Activated T-helper 1 cell treated with anti-CD3 and anti-CD28 coated beads, Interleukin-2, amount 50 U/mL, for 16 hours (primary cell): ENCODE measurements at places on chromosomes 6 and 20.

DNA sequence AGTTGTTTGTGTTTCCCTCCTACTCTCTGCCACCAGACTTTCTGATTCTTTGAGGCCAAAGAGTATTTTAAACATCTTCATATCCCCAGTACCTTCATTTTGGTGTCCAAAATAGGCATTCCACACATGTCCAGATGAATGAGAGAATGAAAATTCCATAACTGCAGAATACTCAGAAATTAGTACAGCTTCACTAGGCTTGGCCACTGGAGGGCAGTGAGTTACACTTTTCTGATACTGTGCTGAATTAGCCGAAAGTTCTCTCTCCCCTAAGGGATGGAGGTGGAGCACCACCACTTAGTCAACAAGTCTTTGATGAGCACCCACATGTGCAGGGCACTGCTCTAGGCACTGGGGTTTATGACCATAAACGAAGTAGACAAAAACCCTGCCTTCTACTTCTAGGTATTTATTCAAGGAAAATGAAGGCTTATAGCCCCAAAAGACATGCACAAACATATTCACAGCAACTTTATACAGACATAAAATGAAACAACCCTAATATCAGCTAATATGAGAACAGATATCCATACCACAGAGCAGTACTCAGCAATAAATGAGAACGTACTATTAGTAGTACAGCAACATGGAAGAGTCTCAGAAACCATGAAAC lies 46.1 kb upstream of the TMEM217 start:
- DNase-seq = no peak

GRCh38 chr20:20741087-20742045 lies 28.9 kb upstream of the RALGAPA2 start:
- DNase-seq = no peak

- no peak for DNase-seq
Observed at GRCh38 chr20:61223121-61223520, 28.9 kb upstream of the CDH4 start.

GRCh38 chr6:12751694-12752325 lies 35.2 kb downstream of the PHACTR1 start:
- no peak for DNase-seq

- DNase-seq = no peak
Observed at GRCh38 chr6:1713016-1713600, 103.4 kb downstream of the FOXC1 start.

- no peak for DNase-seq
Observed at GRCh38 chr20:18702736-18703135, 110.8 kb upstream of the SCP2D1 start.

GRCh38 chr20:5207138-5207537 lies 80.3 kb downstream of the CDS2 start:
- DNase-seq = no peak

GRCh38 chr6:155939253-155939652 lies 483.6 kb upstream of the NOX3 start:
- DNase-seq = no peak

- DNase-seq = no peak
Observed at GRCh38 chr6:22642254-22642653, 72.9 kb downstream of the HDGFL1 start.

GRCh38 chr6:158042245-158042798 lies 60.7 kb downstream of the SYNJ2 start:
- DNase-seq = no peak

DNA sequence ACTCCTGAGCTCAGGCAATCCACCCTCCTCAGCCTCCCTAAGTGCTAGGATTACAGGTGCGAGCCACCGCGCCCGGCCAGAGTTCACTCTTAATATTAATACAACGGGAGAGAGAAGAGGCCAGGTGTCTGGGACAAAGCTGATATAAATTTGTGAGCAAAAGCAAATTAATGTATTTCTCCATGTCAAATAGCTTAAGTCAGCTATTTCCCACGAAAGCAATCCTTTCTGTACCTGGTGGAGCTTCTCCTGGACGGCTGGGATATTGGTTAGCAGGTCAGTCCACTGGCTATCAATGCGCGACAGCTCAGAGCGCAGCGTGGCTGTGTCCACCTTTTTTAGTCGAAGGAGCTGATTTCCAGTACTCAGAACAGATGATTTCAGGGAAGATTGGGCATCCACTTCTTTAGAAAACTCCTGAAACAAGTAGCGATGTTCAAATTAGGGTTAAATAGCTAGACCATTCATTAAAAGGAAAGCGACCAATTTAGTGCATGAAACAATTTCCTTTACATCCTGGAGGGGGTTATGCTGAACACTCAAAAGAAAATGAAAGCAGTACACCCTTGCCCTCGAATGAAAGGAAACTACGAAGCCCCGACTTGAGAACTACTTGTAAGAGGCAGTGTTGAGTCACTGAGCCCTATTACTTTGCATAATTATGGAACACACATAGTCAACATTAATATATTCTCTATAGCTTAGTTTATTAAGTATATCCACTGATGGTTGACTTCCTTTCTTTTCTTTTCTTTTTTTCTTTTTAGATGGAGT lies 403.4 kb downstream of the SYNE1 start:
- DNase-seq = no peak

DNA sequence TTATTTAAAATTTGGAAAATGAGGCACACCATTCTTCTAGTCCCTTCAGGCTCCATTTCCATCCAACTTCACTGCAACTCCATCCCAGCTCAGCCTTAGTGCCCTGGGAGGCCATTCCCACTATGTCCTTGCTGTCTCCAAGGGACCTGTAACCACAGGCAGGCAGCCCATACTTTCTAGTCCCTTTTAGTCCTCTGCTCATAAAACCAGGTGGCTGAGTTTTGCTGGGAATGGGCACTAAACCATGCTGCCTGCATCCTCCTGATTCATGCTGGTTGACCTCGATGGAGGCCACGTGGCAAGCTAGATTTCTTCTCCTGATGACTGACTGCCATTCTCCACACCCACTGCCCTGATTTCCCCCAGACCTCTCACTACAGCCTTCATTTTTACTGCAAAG lies 27.5 kb upstream of the MYMX start:
- no peak for DNase-seq

- DNase-seq = no peak
Observed at GRCh38 chr6:1608222-1609040, 1.3 kb upstream of the FOXC1 start.

GRCh38 chr6:10945845-10946244 lies 59.0 kb downstream of the SYCP2L start:
- no peak for DNase-seq

DNA sequence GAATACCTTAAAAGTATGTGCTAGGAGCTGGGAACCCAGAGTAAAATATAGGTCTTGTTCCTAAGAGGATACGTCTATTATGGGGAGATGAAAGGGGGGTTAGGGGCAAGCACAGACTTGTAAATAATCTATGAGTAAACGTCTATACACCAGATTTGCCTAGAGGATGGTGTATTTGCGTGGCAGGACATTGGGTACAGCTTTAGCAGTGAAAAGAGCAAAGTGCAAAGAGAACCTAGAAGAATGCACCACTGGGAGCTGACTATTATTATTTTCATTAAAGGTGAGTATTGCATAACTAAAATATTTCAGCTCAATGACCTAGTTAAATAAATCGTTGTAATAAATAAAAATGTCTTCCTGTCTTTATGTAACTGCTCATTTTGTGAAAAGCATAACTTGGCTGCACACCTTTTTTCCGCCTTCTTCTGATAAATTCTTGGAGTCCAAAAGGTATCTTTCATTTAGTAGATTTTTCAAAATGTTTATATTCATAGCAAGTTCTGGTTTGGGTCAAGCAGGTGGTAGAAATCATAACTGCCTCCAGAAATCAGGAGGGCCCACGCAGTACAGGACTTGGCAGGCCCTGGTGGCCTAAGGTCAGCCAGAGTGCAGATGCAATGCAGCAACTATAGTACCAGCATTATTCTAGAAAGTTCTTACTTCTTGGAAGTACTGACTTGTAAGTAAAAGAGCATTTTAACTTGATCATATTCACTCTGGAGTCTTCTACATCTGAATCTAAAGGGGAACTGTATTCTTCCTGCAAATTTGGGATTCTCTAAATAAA lies 357.2 kb downstream of the PLCB1 start:
- DNase-seq = no peak

DNA sequence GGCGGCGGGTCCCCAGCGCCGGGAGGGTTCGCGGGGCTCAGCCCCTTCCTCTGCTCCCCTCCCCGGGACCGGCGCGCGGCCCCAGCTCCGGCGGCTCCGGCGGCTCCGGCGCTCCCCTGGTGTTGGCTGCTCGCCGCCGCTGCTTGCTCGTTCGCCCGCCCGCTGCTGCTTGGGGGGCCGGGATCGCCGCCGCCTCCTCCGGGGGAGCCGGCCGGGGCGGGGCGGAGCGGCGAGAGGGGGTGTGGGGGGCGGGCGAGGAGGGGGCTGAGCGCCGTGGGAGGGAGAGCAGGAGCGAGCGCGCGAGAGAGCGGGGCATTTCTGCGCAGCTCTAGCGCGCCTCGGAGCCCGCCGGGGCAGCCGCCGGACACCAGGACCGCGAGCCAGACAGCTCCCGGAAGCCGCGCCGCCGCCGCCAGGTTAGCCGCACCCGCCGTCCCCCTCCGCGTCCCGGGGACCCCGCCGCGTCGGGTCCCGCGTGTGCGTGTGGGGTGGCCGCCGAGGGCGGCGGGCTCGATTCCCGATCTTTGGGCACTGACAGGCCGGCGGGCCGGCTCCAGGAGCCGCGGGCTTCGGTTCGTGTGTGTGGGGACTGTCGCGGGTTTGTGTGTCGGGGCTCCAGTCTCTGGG lies 62.0 kb upstream of the EPB41L1 start:
- DNase-seq = no peak

DNA sequence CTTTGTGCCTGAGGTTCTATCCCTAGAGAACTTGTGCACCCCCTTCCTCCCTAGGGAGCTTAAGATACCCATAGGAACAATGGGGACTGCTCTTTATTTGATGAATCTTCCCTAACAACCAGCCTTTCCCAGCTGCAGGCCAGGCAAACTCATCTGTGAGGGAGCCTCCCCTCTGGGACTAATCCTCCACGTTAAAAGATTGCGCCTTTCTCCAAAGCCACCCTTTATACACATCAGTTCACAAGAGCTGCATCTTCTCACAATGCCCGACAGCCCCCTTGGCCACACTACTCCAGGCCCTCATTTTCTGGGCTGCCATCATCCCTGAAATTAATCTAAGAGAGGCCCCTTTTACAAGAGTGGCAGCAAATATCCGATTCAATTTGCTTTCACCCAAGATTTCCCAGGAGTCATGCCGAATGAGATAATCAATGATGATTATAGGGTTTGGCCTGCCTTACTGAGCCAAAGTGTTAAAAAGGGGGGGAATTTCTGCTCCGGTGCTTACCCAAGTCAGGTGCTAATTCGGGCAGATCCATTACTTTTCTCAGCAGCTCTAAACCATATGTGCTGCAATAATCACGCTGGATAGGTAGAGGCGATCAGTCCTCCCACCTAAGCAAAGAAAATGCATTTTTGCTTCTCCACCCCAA lies 336.5 kb downstream of the KIF16B start:
- DNase-seq = no peak

GRCh38 chr6:107618672-107619071 lies 128.8 kb downstream of the SOBP start:
- DNase-seq = no peak

DNA sequence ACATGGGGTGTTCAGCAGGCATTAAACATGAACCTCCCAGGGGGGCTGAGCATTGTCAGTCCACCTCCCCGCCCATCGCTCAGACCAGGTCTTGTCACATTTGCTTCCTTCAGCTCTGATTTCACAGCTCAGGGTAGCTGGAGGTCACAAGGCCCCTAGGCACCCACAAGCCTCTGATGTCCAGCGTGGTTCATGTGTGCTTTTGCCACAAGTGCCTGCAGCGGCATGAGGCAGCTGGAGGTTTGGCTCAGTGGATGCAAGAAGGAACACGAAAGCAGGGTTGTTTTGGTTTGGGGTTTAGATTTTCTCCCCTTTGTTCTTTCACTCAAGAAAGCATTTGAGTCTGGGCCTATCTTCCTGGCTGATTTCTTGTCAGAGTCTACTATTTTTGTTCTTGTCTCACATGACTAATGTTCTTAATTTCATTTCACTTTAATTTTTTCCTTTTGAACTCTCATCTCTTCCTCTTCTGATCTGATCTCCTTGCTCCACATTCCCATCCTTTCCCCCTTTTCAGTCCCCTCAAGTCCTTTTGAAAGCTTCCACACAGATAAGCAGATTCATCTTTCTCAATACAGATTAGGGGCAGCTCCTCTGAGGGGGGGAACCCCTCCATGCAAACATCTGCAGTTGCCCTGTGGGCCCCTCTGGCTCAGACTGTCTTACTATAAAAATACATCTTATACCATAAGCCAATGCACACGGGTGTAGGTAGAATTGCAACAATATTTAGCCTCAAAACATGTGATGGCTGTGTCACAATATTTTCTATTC lies 68.1 kb upstream of the CEP85L start:
- no peak for DNase-seq

- no peak for DNase-seq
Observed at GRCh38 chr6:79646006-79646405, 14.9 kb downstream of the SH3BGRL2 start.

DNA sequence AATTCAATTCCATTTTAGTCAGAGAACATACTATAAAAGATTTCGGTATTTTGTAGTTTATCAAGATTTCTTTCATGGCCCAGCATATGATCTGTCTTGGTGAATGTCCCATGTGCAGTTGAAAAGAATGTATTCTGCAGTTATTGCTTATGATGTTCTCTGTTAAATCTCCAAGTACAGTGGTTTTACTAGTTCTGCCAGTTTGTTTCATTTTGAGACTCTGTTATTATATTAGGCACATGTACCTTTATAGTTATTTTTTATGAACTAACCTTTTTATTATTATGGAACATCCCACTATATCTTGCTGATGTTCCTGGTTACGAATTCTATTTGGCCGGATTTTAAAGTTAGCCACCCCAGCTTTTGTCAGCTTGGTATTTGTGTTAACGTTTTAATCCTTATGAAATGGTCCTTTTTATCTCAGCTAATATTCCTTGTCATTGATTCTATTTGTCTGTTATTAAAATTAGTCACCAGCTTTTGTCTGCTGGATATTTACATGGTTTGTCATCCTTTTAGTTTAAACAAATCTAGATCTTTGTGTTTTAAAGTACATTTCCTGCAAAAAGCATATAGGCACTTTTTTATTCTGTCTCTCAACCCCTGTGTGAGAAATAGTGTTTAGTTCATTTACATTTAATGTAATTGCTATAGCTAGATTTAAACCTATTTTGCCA lies 48.9 kb downstream of the VTA1 start:
- no peak for DNase-seq

DNA sequence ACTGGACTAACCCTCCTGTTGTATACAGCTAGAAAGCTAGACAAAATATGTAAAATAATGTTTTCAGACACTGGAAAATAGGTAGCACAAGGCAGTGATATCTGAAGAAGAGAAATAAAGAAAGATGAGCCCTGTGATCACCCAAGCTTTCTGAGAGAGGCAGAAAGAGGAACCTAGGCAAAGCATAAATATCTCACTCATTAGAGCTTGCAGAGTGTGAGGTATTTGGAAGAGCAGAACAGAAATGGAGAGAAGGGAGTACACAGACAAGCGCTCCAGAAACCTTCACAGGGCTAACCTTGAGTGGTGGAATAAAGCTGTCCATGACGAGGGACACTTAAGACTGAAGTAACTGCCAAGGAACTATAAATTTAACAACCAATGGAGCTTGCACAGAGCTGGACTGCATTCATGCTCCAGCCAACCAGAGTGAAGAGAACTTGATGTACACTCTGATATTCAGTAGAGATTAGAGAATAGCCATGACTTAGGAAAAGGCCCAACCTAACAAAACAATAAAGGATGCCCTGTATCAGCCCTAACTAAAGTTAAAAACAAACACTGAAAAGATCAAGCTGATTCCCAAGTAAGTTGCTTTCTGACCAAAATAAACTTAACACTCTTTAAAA lies 280.9 kb upstream of the STXBP5 start:
- no peak for DNase-seq
